SHP77 (cell line): ENCODE measurements at places on chromosomes 16 and 17.

DNA sequence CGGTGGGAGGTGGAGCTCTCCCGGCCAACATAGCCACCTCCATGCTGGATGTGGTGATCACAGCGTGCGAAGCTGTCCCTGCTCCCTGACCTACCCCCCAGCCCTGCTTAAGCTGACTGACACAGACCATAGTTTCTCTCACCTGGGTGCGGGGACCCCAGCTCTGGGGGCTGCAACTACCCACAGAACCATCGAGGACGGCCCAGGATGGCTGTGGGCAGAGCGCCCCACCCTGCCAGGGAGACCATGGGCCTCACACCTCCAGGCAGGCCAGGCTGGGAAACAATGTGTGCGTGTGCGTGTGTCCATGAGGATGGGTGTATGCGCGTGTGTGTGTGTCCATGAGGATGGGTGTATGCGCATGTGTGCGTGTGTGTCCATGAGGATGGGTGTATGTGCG is 20.4 kb downstream of the BAHCC1 start:
- DNase-seq, result no peak

GRCh38 chr16:88770461-88771293 is 14.3 kb downstream of the PIEZO1 start:
- DNase-seq, result peak; percentile 61

GRCh38 chr17:30520882-30521281 is 43.7 kb downstream of the GOSR1 start:
- DNase-seq, result no peak

DNA sequence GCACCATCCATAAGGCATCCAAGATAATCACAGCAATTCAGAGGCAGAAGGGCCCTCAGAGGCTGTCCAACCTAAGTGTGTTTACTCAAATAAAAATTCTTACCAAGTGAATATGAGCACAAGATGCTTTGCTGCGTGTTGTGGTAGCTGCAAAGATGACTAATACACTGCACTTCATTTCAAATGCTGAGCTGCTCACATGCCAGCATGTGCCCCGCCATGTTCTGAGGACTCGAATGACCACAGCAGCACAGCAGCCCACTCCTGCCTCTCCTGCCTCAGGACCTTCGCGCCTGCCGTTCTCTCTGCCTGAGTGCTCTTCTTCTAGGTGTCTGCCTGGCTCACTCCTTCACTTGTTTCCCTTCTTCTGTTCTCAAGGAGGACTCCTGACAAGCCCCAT is 19.0 kb downstream of the PIK3R5 start:
- DNase-seq, result no peak
